H7 (cell line): ENCODE measurements at places on chromosomes 6 and 20.
A peak's percentile ranks its signal among the peaks of the same experiment; 100 is the strongest.

GRCh38 chr20:51428401-51429143 is 113.9 kb downstream of the NFATC2 start:
- peak; percentile 70 for DNase-seq

DNA sequence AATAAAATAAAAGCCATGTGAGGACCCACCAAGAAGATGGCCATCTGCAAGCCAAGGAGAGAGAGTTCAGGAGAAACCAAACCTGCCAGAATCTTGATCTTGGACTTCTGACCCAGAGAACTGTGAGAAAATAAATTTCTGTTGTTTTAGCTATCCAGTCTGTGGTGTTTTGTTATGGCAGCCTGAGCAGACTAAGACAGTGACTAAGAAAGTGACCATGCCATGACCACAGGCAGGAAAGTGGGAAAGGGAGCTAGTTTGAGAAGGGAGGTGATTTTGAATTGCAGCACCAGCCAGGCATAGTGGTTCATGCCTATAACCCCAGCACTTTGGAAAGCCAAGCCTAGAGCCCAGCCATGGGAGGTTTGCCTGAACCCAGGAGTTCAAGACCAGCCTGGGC is 21.9 kb upstream of the C6orf62 start:
- DNase-seq, result no peak

- no peak for DNase-seq
Measured at GRCh38 chr6:116106146-116106545, 5.5 kb downstream of the NT5DC1 start.

DNA sequence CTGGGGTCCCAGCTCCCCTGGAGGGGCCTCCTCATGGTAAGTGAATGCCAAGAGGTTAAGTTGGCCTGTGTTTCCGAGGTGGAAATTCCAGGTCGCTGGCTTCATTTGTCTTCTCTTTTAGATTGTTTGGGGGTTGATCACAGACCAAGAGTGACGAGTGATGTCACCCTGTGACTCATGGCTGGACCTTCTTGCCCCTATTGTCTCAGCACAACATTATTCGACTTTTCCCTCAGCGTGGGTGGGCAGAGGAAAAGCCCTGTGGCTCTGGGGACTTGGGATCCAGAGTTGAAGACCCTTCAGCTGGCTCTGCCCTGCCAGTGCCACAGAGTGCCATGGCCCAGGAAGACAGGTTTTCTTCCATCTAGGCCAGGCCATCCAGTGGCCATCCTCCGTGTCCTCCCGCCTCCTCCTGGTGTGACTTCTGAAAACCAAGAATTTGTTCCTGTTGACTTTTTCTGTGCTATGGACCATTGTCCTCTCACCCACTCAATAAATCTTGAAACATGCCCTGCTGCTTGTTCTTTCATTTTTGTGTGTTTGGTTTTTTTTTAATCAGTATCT is 15.4 kb upstream of the SNHG17 start:
- DNase-seq, result no peak

DNA sequence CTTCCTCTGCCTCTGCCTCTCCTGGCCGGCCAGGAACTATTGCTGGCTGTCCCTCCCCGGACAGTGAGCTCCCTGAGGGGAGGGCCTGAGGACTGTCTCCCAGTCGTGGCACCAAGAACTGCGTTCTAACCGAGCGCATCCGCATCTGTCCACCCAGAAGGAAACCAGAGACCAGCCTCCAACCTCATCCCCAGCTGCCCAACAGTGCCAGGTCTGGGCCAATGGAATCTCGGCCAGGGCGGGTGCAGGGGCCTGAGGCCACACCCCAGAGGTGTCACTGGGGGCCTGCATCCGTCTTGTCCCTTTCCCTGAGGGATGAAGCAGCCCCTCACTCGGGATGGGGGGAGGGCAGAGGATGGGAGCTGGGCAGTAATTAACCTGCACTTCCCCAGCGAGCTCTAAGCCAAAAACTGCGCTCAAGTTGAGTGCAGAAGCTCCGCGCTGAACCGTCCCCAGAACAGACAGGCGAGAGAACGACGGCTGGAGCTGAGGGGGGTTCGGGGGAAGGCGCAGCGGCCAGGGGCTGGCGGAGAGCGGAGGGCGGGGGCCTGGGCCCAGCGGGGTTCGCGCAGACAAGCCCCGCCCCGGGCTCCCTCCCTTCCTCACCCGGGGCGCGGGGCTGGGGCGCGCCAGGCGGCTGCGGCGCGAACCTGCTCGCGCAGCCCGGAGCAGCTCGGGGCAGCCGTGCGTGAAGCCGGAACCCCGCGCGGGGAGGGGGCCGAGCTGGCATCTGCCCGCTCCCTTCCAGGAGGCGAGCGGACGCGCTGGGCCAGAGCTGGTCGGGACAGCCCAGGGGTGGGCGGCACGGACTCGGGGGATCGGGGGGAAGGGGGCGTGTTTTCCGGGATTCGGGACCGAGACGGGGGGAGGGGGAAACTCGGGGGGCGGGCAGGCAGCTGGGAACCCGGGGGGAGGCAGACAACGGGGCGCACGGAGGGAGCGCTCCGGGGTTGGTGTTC is 1.4 kb downstream of the TFEB start:
- DNase-seq, result peak; percentile 97

DNA sequence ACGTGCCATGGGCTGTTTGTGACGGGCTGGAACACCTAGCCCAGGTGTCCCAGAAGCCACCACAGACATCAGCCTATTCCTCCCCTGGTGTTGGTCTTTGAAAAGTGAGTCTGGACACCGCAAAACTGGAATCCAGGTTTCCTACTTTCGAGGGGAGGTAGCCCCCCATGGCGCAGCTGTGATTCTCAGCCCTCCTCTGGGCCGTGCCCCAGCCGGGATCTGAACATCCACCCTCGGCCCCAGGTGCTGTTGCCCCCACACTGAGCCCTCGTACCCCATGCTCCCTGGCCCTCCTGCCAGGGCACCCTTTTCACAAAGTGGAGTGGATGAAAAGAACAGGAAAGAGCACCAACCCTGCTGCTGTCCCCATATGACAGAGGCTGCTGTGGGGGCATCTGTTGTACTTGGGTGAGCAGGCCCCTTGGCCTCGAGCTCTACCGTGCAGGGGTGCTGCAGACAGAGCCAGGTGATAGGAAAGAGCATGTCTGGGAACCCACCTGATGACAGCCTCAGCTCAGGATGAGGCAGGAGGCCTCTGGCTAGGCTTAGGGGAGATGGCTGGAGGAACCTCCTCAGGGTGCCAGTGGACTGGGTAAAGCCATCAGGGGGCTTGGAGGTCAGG is 18.8 kb upstream of the MAS1L start:
- DNase-seq, result no peak

- DNase-seq, result no peak
Measured at GRCh38 chr20:17783671-17784070, 83.9 kb downstream of the BANF2 start.

DNA sequence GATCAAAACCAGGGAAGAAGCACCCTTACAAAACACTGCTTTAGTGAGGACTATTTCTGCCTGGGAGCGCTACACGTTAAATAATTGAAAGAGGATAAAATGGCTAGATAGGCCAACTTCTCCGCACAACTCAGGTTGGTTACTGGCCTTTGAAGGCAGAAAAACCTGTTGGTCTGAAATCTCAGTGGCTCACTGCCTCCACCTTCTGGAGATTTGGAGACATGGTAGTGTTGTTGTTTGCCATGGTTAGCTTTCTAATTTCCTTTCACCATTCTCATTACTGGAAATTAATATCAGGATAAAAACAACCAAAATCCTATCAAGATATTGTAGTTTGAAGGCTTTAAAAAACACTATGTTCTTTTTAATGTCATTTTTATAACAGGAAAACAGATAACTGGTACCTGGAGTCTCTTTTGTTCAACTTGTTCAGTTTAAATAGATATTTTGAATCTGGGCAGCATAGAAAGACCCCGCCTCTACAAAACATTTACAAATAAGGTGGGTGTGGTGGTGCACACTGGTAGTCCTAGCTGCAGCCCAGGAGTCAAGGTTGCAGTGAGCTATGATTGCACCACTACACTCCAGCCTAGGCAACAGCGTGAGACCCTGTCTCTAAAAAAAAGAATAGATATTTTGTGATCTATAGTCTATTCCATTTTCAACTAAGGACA is 27.5 kb upstream of the BCLAF1 start:
- peak; percentile 35 for DNase-seq

- DNase-seq, result peak; percentile 11
Measured at GRCh38 chr20:15627501-15627903, 945.7 kb downstream of the KIF16B start.

GRCh38 chr6:129667034-129667433 is 42.9 kb downstream of the ARHGAP18 start:
- no peak for DNase-seq

DNA sequence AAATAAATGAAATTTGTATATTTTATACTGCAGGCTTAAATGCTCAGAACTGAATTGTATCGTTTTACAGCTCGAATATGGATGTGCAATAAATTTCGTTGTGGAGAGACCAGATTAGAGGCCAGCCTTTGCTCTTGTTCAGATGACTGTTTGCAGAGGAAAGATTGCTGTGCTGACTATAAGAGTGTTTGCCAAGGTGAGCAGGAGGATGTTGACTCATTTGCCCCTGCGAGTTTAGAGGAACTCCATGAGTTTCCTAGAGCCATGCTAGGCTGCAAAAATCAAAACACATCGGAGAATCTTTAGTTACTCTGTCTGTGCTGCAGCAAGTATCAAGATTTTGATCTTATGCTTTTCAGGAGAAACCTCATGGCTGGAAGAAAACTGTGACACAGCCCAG is 15.4 kb downstream of the ENPP3 start:
- no peak for DNase-seq

DNA sequence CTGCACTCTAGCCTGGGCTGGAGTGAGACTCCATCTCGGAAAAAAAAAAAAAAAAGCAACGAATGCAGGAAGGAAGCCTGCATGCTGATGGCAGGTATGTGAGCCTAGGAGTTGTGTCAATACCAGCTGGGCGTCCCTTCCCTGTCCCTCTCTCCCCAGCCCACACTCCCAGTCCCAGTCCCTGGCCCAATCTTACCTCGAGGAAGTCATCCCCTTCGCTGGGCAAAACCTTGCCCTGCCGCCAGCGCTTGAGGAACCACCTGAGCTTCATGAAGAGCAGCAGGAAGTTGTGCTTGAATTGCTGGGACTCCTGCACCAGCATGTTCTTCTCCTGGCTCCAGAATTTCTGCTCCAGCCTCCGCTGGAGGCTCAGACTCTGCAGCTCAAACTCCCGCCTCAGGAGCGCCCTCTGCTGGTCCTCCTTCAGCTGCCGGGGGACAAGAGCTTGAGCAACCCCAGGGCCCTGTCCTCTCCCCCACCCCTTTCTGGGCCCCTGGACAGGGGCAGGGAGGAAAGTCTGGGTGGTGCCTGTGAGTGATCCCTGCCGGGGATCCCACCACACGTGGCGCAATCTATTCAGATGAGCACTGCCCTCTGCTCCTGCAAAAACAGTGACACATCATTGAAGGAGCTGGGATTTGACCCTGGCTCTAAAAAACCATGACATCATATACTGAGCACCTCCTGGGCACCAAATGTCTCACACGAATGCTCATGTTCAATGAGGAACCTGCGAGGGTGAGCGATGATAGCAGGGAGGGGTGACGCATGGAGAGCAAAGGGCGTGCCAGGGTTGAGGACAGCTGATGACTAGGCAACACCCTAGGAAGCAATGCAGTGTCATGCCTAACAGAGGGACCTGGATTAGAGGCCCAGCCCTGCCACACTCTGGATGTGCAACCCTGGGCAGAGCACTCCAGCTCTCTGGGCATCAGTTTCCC is 35.0 kb upstream of the DSN1 start:
- DNase-seq, result peak; percentile 93

- no peak for DNase-seq
Measured at GRCh38 chr6:51908243-51908642, 179.2 kb downstream of the PKHD1 start.

GRCh38 chr6:124960757-124961463 is 1.3 kb upstream of the RNF217 start:
- DNase-seq, result no peak

- no peak for DNase-seq
Measured at GRCh38 chr6:10850728-10851127, 12.4 kb upstream of the MAK start.

DNA sequence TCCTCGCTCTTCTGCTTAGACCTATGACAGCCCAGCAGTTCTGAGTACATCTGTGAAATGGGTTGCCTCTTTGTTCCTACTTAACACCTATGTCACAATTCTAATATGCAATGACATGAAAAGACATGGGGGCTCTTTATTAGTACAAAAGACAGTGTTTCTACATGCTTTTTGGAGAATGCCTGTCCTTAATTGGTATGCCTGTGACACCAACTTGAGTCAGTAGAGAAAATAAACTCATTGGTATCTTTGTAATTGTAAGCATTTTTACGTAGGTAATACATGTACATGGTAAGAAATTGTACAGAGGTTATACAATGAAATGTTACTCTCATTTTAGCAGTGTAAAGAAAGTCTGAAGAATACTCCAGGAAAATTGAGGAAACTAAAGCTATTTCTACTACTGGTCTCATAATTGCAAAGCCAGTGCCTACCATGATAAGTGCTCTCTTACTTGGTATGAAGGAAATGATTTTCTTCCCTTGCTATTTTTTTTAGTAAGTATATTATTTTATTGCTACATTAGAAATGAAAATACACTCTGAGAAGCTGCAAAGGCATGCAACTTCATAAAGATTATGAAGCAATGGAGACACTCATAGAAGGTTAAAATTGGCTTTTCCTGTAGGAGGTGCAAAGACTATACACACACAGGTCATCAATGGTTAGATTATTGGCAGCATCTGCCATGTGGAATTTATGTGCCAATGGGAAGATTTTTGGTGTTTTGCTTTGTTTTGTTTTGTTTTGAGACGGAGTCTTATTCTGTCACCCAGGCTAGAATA is 4.9 kb upstream of the EEF1A1 start:
- DNase-seq, result no peak

- DNase-seq, result peak; percentile 69
Measured at GRCh38 chr20:37919389-37920040, 16.6 kb downstream of the VSTM2L start.

GRCh38 chr20:25465243-25466135 is 58.0 kb downstream of the GINS1 start:
- DNase-seq, result peak; percentile 12

DNA sequence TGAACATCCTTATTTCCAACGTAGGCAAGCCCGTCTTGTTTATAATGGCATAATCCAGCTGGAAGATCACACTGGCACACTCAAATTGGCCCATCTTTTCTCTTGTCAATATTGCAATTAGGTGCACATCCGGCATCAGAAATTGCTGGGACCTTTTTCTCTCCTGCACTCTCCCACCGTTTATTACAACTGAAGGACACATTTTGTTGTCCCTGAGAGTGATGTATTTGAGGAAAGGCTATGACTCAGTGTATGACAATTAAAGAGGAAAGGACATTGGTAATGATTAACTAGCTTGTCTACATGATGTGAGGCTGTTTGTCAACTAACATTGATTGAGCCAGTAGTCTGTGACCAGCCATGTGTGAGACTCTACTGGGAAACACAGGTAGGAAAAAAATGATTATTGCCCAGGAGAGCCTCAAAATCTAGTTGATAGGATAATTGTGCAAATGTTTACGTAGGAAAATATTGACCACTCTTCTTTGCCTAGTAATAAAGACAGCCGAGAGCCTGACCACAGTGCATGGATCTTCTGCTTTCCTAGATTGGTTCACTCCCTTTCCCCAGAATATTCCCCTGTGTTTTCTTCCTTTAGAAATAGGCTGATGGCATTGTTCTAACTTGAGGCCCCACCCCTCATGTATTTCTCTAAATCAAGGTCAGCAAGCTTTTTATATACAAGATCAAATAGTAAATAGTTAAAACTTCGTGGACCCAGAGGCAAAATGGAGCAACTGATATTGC is 230.0 kb upstream of the BTBD3 start:
- DNase-seq, result no peak
